ENCODE measurements at places on chromosomes 1 and 21.
A peak's percentile ranks its signal among the peaks of the same experiment; 100 is the strongest.

GRCh38 chr1:9129266-9130041, 552 bp upstream of the GPR157 start:
- DNase-seq: peak; percentile 73

DNA sequence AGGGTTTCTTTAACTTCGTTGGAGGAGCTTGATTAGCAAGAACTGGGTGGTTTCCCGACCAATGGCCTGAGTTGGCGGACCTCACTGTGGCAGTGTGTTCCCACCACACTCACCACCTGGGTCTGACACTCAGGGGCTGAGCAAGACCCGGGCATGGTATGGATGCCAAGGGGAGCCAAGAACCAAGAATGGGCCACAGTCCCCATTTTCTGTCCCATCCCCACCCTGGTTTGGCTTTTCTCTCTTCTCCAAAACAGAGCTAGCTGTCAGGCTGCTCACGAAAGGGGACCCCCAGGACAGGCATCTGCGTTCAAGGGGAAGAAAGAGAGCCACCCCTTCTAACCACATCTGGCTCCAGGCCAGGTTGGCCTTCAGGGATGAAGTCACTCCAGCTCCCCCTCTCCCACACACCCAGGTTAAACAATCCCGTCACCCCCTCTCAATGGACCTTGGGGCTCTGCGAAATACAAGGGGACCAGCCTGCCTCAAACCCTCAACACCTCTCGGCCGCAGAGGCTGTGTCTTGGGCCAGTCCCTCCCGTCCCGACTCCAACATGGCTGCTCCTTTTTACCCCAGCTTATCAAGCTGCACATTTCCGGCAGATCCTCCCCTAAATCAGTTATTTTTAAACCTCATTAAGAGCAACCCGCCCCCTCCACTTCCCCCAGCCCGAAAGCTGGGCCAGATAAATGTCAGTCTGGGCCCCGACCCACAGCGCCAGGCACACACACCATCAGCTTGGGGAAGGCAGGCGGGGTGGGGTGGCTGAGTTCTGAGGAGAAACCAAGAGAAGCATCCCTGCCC, 3.4 kb downstream of the TAGLN2 start:
- no peak for DNase-seq

GRCh38 chr21:37367703-37368540, 1.3 kb downstream of the DYRK1A start:
- peak; percentile 20 for DNase-seq

- no peak for DNase-seq
Observed at GRCh38 chr1:93995837-93996536, 86.8 kb upstream of the GCLM start.

- no peak for DNase-seq
Observed at GRCh38 chr1:33022650-33023200, 14.0 kb downstream of the AK2 start.

GRCh38 chr1:19239876-19240275, 11.4 kb downstream of the EMC1 start:
- DNase-seq: no peak

GRCh38 chr1:162688521-162688920, 56.3 kb downstream of the DDR2 start:
- no peak for DNase-seq

GRCh38 chr1:240020871-240021270, 70.8 kb upstream of the FMN2 start:
- no peak for DNase-seq

GRCh38 chr21:45154511-45155508, 80.4 kb downstream of the ADARB1 start:
- DNase-seq: peak; percentile 65

Measured in AG08396 (cell line).